ENCODE measurements at places on chromosomes 2 and 18. TPM values are rescaled to one million over a fixed set of nuclear protein-coding genes. Genes with fewer than 3 reads are reported as not detected.

GRCh38 chr2:26940001-26940400 is 30.4 kb upstream of the MAPRE3 start:
- no peak for DNase-seq

DNA sequence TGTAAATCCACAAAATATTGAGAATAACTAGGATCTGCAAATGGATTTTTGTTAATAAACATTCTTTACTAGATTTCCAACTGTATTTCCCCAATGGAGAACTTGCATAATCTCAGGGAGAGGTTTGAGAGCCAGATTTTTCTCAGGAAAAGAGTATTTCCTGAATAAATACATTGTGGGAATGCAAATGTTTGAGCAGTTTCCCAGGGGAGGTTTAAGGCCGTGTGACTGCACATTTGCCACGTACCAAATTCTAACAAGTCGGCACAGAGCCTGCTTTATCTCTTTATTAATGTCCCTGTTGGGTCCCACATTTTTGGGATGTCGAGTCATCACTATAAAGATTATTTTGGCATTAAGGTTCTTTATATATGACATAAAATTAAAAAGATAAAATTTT is 27.0 kb downstream of the TFPI start:
- DNase-seq, result peak; percentile 10

Gene ALLC
- not detected for polyA plus RNA-seq

Gene C2orf74
- 19.2 TPM for polyA plus RNA-seq

Gene CDH7
- 0.10 TPM for polyA plus RNA-seq

Gene NEU2
- polyA plus RNA-seq, result not detected

Gene RHBDD1
- polyA plus RNA-seq, result 18.1 TPM

Data from brain (organoid and tissue), 16 donors.